ENCODE measurements at places on chromosomes 2 and 18.

GRCh38 chr2:218005028-218005427 is 2.2 kb upstream of the TNS1 start:
- no peak for DNase-seq

DNA sequence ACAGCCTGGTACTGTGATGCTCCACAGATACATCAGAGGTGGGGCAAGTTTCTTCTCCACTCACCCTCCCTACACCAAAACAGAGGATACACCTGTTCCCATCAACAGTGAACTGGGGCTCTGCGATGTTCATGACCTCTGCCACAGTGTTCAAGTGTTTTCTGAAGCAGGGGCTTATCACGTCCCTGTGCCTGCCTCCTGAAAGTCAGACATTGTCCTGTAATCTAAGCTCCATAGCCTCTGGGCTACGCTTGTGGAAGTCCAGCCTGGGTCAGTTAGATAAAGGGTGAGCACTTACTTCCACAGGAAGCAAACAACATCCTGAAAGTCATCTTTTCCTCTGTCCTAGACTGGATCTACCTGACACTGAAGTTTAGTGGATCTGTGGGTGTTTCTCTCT is 20.2 kb upstream of the MRO start:
- DNase-seq, result no peak

- DNase-seq, result no peak
These were observed 79.7 kb upstream of the DOCK10 start for GRCh38 chr2:225122007-225122406.

DNA sequence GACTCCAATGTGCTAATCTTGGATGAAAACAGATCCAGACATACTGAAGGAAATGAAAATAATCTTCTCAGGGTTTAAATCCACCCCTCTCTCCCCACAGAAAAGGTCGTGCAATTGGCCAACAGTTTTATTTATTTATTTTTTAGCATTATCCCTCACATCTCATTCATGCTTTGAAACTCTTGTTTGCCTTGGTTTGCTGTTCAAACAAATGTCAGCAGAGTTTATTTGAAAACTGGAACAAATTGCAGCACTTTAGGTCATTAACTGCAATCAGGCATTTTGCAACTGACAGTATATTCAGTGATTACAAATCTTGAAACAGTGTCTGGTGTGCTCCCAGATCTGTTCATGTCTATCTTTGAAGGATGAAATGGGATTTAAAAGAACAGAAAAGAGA is 220.6 kb downstream of the SLC4A10 start:
- no peak for DNase-seq

DNA sequence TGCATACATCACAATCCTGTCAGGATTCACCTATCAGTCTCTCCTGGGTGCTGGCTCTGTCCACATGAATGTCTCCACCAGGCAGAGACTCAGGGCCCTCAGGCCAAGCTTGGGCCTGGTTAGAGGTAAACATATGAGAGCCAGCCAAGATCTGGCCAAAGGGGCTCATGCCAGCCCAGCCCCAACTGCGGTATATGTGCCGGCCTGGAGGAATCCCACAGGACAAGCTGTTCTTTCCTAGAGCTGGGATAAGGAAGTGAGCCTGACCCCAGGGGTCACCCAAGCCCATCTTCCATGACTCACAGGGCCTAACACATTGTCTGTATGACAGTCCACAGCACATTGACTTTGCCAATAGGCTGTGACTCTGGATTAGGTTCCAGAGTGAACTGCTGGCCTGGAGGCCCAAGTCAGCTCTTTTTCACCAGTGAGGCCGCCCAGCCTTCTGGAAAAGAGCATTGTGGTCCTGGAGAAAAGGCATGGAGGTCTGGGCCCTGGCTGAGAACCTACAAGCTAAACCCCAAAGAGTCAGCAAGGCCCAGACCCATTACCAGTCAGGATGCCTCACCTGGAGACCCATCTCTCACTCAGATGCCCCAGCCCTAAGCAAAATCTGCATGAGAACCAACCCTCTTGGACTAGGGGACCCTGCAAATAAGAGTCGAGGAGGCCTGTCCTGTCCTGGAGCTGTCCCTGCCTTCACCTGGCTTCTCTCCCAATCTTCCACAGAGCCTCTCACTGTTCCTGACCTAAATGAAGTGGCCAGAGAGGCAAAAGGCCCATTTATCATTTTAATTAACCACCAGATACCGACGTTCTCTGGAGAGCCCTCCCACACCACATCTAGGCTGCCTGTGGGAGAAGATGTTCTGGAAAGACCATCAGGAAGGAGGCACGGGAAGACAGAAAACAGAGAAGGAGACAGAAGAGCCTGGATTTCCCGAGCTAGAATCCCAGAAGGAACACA is 120.9 kb upstream of the PKDCC start:
- no peak for DNase-seq
